Urothelium cell line (cell line): ENCODE measurements at places on chromosomes 6 and 20.

GRCh38 chr20:23050076-23050838 lies 785 bp upstream of the THBD start:
- DNase-seq, result peak; percentile 39

- no peak for DNase-seq
Observed at GRCh38 chr6:158316022-158316421, 3.8 kb downstream of the TULP4 start.

- DNase-seq, result no peak
Observed at GRCh38 chr6:141164042-141164743, 968.5 kb upstream of the GJE1 start.

DNA sequence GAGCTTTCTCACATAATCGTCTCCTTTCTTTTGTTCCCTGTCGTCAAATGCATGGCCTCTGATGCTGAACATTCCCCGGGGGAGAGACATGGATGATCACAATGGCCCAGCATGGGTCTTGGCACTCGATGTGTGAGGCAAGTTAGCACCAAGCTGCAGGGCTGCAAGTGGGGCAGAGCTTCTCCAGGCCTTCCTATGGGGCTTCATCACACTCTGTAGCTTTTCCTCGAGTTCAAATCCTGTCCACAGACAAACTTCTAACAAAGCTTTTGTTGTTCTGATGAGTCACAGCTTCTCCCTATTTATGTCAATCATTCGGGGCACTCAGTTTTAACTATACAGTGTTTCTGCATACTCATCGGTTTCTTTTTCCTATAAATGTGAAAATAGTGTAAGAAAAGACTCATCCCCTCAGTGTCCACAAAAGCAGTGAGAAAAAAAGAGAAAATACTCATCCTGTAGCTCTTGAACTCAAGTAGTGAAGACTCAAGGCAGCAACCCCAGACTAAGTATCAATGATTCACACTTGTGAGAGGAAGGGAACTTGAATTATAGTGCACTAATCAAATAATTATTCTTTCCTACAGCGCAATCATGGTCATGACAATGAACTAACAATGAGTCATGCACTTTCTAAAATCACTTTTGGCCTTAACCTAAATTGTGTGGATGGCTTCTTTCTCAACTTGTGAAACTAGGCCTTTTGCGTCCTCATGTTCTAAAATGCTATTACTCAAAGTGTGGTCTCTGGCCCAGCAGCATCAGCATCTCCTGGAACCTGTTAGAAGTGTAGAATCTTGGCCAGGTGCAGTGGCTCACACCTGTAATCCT lies 68.4 kb upstream of the NOX3 start:
- peak; percentile 8 for DNase-seq

DNA sequence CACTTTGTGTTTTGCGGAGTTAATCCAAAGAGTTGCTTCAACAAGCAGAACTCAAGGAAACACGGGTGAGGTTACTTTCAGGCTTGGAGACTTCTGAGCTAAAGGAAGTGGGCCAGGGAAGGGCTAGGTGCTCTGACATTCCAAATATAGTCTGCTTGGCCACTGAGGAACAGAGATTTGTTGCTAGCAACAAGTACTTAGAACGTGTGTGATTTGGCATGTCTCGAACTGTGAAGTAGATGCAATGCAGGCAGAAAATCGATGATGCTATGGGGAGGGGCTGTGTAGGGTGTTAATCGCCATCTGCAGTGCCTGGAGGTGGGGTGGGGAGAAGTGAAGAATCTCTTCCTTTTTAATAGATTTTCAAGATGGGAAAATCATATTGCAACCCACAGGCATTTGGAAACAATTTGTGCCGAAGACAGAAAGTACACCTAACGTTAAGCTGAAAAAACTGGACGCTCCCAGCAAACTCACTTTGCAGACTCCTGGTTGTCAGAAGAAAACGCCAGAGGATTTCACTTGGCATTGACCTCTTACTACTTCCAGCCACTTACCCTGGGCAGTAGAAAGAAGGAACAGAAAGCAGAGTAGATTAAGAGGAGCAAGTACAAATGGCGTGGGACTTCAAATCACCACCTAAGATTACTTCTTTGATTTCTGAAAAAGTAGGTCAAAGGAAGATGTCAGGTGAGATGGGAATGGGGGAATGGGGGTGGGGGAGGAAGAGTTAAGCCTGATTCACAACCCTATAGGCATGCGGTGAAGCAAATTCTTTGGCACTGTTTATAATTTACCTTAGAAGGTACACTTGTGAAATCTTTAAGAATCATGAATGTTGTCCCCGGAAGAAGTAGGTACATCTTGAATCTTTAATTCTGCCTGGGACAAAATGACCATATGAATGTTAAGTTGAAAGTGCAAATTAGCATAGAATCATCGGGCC lies 314.1 kb downstream of the CD83 start:
- no peak for DNase-seq
